Right lung (tissue), 10 donors: ENCODE measurements at places on chromosomes 1 and 21. TPM values are rescaled to one million over a fixed set of nuclear protein-coding genes. Genes with fewer than 3 reads are reported as not detected.

The PLA2G2D gene
- polyA plus RNA-seq = 0.09 TPM

The LYSMD1 gene
- 18.6 TPM for polyA plus RNA-seq

The ELOVL1 gene
- polyA plus RNA-seq = 77.1 TPM

The FAM72C gene
- polyA plus RNA-seq = 3.4 TPM

The LCE1F gene
- not detected for polyA plus RNA-seq

The AMY1C gene
- 2.7 TPM for polyA plus RNA-seq

The ORC1 gene
- polyA plus RNA-seq = 5.2 TPM

The CCDC185 gene
- polyA plus RNA-seq = 0.09 TPM
